ENCODE measurements at places on chromosomes 5 and 9.

GRCh38 chr9:112720113-112720780 is 2.3 kb upstream of the INIP start:
- DNase-seq: no peak

DNA sequence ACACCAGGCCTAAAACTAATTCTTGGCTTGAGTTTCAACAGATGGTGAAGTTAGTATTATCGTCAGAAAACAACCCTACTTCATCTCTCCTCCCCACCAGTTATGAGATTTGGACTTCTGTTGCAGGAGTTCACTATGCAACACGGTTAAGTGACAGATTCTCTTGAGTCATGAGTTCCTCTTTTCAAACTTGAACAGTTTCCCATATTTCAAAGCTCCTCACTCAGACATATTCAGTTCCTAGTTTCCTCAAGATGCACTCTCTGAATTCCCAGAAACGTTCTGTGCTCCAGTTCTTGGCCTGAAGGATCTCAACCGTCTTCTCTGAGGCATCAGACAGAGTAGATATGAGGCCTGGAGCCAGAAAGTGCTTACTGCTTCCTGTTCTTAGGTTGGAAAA is 7.3 kb upstream of the PTGER4 start:
- no peak for DNase-seq

GRCh38 chr9:80144856-80145255 is 573.1 kb downstream of the TLE4 start:
- peak; percentile 5 for DNase-seq

DNA sequence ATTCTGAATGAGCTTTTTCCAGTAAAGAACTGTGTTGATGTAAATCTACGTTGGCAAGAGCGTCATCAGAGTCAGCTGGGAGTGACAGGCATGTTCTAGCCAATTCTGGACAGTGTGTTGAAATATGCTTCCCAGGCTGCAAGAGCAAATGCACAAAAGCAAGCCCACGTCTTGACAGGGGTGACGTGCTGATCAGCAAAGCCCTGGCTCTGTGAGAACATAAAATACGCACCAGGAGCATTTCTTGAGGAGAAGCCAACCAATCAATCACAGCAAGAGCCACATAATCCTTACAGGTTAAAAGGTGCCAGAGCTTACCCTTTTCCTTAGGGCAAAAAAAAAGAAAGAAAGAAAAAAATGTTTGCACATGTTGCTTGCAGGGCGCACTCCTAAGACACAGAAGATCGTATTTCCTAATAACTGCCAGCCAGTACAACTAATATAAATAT is 148.1 kb downstream of the PDE4D start:
- DNase-seq: peak; percentile 74

GRCh38 chr9:25677301-25678146 is 720 bp downstream of the TUSC1 start:
- peak; percentile 77 for DNase-seq

GRCh38 chr5:109743041-109743531 is 53.4 kb downstream of the MAN2A1 start:
- no peak for DNase-seq

- DNase-seq: no peak
Observed at GRCh38 chr5:132476876-132477781, 13.4 kb downstream of the IRF1 start.

DNA sequence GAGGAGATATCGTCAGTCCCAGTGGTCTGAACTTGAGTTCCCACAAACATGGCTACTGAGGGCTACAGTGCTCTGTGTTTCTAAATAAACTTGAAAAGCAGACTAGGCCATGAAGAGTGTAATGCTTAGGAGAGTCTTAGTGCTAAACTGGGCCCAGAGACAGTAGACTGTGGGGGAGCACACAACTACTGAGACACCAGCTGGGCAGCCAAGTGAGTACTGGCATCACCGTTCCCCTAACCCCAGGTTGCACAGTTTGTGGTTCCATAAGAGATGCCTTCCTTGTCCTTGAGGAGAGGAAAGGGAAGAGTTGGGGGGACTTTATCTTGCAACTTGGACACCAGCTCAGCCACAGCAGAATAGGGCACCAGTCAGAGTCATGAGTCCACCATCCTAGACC is 172.1 kb upstream of the DMRTA1 start:
- DNase-seq: no peak

DNA sequence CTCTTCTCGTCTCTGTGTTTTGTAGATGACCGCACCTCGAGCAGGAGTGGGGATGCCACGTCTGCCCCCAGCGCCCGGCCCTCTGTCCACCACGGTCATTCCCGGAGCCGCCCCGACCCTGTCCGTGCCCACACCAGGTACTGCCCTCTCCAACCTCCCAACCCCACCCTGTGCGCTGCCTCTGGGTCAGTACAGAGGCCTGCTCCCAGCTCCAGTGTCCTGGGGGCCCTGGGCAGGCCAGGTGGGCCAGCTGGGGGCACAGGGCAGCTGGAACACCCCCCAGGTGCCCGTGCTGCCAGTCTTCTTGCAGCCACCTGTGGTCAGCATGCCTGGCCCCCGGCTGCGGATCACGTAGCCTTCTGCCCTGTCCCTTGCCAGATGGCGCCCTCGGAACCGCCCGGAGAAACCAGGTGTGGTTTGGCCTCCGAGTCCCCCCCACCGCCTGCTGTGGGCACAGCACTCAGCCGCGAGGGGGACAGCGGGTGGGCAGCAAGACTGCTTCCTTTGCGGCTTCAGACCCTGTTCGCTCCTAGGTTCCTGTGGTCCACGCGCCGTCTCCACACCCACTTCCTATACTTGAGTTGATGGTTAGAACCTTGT is 133.7 kb downstream of the WNK2 start:
- no peak for DNase-seq

Measured in fibroblast of upper back skin (primary cell).